ENCODE measurements at places on chromosomes 16 and 17.

DNA sequence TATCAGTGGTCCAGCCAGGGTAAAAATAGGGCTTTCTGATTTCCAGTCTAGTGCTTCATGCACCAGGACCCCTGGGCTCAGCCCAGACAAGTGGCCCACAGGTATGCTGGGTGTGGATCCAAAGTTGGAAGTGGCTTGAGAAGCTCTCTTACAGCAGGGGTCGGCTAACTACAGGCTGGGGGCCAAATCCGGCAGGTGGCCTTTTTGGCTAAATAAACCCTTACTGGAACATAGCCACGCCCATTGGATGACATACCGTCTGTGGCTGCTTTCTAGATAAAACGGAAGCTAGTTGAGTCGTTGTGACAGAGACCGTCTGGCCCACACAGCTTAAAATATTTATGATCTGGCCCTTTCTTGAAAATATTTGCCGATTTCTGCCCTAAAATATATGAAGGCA is 119.0 kb upstream of the CDC42EP4 start:
- DNase-seq: no peak

- DNase-seq: no peak
Observed at GRCh38 chr16:81307770-81308169, 7.0 kb upstream of the GAN start.

- no peak for DNase-seq
Observed at GRCh38 chr17:28331891-28332420, 3.3 kb downstream of the IFT20 start.

GRCh38 chr16:70704586-70704985 is 18.7 kb upstream of the MTSS2 start:
- no peak for DNase-seq

GRCh38 chr16:56289862-56290261 is 98.6 kb downstream of the GNAO1 start:
- DNase-seq: no peak

Measured in midbrain (tissue), 1 donor.